ENCODE measurements at places on chromosomes 12 and 14. TPM values are rescaled to one million over a fixed set of nuclear protein-coding genes. Genes with fewer than 3 reads are reported as not detected.
A peak's percentile ranks its signal among the peaks of the same experiment; 100 is the strongest.

The RNASE3 gene
- not detected for total RNA-seq

The ESR2 gene
- 0.55 TPM for total RNA-seq

The GNPNAT1 gene
- total RNA-seq, result 10.1 TPM

The RHOJ gene
- total RNA-seq, result 22.9 TPM

The OR4K1 gene
- total RNA-seq, result not detected

The GPR132 gene
- total RNA-seq, result 6.9 TPM

The HOXC13 gene
- not detected for total RNA-seq

The PPP2R5C gene
- 148 TPM for total RNA-seq

The ZFYVE21 gene
- 52.7 TPM for total RNA-seq

The SLC10A1 gene
- total RNA-seq, result not detected

The SYCP3 gene
- 1.2 TPM for total RNA-seq

- H3K4me1 ChIP-seq, result no peaks in the 10 kb centered on the region
- no peak for DNase-seq
- no peak overlapping the region for H3K27ac ChIP-seq
- no peaks in the 10 kb centered on the region for H3K27me3 ChIP-seq
- no peak overlapping the region for H3K4me3 ChIP-seq
Observed at GRCh38 chr12:109707470-109707821, 6.2 kb upstream of the FAM222A start.

DNA sequence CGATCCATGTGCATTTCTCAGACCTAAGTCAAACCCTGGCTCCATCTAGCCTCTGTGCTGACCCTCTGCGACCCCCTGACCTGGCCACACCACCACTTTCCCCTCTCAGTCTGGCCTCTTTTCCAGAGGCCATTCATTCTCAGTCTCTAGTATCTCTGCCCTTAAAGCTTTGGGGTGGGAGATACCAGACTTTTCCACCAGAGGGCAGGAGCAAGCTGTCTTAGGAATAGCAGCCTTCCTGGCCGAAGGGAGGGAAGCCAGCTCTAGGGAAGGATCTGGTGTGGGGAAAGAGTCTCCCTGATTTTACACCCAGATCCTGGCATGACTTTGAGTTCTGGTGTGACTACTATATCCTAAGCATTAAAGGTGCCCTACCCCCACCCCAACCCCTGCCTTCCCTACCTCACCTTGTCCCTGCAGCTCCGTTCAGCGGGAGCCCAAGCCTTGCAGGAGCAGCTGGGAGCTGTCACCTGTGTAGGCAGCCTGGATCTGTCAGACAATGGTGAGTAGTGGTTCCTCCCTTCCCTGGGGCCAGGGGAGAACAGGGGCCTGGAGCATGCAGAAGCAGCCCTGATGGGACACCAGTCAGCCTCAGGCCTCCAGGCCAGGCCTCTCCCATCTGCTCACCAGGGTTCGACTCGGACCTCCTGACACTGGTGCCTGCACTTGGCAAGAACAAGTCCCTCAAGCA lies 6.6 kb downstream of the CARMIL3 start:
- no peaks in the 10 kb centered on the region for H3K36me3 ChIP-seq
- no peaks in the 10 kb centered on the region for H3K27me3 ChIP-seq
- no peak overlapping the region for H3K4me3 ChIP-seq

DNA sequence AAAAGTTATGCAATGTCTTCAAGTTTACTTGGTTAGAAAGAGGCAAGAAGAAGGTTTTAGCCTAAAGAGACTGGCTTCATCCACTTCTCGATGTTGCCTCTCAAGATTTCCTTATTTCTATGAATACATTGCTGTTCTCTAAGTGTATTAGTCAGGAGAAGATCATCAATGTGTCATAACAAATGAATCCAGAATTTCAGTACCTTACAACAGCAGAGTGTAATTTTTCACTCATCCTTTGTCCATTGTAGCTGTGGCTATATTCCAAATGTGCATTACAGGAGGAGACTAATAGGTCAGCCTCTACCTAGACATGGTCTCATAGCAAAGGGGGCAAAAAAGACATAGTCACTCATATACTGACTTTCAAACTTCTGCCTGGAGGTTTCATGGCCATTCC lies 579.1 kb downstream of the PRKD1 start:
- H3K27me3 ChIP-seq, result no peaks in the 10 kb centered on the region
- H3K36me3 ChIP-seq, result no peaks in the 10 kb centered on the region
- no peak overlapping the region for H3K4me3 ChIP-seq
- DNase-seq, result no peak
- H3K27ac ChIP-seq, result no peak overlapping the region

DNA sequence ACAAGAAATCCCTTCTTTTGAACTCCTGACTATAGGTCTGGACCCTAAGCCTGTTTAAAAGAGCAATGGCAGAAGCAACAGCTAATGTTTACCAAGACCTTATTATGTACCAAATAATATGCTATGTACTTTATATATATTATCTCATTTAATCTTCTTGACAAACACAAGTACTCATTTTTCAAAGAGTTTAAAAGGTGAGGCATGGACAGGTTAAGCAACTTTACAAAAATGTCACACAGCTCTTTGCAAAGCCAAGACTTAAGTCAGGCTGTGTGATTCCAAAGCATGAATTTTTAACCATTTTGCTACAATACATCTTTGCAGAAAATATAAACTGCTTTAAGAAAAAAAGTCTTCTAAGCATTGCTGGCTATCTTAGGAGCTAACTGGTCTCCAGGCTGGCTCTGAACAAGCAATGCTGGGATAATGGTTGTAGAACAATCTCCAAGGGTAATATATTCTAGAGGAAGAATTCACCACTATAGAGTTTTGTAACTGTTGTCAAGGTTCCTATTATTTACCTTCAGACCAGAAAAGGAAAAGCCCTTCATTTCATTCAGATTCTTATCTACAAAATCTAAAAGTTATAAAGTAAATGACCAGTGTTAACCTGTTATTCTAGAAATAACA lies 22.1 kb downstream of the SYNJ2BP start:
- H3K4me1 ChIP-seq, result no peaks in the 10 kb centered on the region
- no peaks in the 10 kb centered on the region for H3K36me3 ChIP-seq
- no peak overlapping the region for H3K27ac ChIP-seq
- no peaks in the 10 kb centered on the region for H3K27me3 ChIP-seq

- H3K4me1 ChIP-seq, result peaks cover 10% of the 10 kb centered on the region
- DNase-seq, result peak; percentile 75
- no peaks in the 10 kb centered on the region for H3K27me3 ChIP-seq
- H3K4me3 ChIP-seq, result no peak overlapping the region
Observed at GRCh38 chr12:27555925-27556778, 32.1 kb downstream of the PPFIBP1 start.

GRCh38 chr14:105087308-105087962 lies 22.2 kb upstream of the GPR132 start:
- no peak overlapping the region for H3K27ac ChIP-seq
- H3K4me1 ChIP-seq, result no peaks in the 10 kb centered on the region
- no peaks in the 10 kb centered on the region for H3K36me3 ChIP-seq
- H3K27me3 ChIP-seq, result no peaks in the 10 kb centered on the region

DNA sequence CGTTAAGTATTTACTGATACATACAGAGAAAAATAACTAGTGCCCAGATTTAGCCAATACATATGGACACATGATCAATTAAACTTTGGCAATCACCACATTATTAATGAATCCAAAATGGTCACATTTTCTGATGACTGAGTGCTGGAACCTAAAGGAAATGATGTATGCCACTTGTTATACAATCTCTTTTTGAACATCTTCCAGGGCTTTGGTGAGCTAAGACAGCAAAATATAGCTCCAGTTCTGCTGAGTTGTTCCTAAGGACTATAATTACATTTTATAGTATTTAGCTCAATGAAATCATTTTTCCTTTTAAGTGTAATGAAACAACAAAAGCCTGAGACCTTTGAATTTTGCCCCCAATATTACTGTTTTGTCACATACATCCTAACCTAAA lies 329.1 kb upstream of the ATP2B1 start:
- no peak for DNase-seq
- H3K36me3 ChIP-seq, result no peaks in the 10 kb centered on the region
- H3K27me3 ChIP-seq, result no peaks in the 10 kb centered on the region
- H3K4me3 ChIP-seq, result no peak overlapping the region
- no peak overlapping the region for H3K27ac ChIP-seq

GRCh38 chr12:109613649-109614455 lies 40.3 kb downstream of the MVK start:
- no peaks in the 10 kb centered on the region for H3K4me1 ChIP-seq
- no peaks in the 10 kb centered on the region for H3K27me3 ChIP-seq
- H3K36me3 ChIP-seq, result no peaks in the 10 kb centered on the region

DNA sequence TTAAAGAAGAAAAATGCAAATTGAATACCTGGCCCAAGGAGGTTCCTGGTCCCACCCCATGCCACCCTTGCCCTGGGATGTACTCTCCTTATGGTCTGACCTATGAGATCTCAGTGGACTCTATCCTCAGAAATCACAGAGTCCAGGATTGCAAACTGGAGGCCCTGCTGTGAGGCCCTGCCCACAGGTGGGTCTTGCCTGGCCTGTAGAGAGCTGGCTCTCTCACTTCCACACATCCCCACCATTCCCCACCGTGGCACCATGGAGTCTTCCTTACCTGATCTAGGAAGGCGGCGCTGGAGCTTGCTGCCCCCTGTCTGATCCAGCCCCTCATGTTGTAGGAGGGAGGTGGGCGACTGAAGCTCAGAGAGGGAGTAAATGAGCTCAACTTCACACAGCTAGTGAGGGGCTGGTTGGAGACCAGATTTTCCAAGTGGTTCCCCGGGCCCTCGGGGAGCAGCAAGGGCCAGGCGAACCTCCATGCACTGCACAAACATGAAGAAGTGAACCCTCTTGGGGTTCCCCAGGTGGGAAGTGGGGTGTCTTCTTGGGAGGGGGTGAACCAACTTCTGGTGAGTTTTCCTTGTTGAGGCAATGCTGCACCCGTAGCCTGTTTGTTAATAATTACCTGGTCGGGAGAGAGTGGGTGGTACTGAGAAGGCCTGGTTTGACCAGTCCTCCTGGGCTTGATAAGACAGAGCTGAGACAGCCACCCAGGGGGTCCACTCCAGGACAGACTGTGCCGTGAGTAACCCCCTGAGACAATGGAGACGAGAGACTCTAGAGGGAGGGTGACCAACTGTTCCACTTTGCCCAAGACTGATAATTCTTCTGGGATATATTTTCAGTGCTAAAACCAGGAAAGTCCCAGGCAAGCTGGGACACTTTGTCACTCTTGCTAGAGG lies at the start of gene SERPINA4:
Gene SERPINA4 (plus strand): TSS at position 692 of the 905 bp plus-strand sequence. CDS start 2,041 bp downstream, outside the sequence.
- no peaks in the 10 kb centered on the region for H3K27me3 ChIP-seq
- H3K4me3 ChIP-seq, result no peak within 1 kb of the TSS
- H3K36me3 ChIP-seq, result no peaks in the 10 kb centered on the region
- DNase-seq, result peak; percentile 40

DNA sequence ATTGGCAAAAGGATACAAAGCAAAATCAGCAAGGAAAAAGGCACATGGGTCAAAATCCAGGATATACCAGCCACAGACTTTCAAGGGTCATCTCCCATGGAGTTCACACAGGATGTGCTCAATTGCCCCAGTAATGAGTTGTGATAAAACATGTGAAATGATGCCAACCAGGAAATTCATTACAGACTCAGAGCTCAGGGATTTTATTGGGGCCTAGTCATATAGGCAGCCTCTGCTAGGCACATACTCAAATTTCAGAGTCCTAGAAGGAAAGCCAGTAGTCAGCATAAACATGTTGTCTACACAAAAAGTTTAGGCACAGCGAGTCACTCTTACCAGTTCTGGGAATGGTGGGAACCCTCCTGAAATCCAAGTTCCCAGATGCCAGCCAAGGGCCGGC lies 64.4 kb upstream of the OSBPL8 start:
- DNase-seq, result no peak
- H3K36me3 ChIP-seq, result no peaks in the 10 kb centered on the region
- no peak overlapping the region for H3K4me3 ChIP-seq
- H3K27ac ChIP-seq, result no peak overlapping the region
- H3K4me1 ChIP-seq, result no peaks in the 10 kb centered on the region

DNA sequence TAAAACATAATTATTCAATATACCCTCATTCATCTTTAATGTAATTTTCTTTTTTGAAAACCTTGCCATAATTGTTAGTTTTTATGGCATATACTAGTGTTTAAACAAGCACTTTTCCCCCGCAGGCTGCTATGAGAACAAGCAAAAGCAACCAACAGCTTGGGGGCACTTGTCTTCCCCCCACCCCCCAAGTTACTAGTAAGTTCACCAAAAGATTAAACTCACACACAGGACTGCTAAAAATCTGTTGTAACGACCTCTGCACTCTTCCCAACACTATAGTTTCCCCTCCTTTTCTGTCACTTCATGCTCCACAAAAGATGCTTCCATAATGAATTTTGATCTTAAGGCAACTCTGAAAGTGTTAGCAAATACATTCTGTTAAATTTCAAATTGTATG lies 474.9 kb upstream of the SOX5 start:
- H3K27me3 ChIP-seq, result no peaks in the 10 kb centered on the region
- DNase-seq, result no peak
- H3K4me3 ChIP-seq, result no peak overlapping the region
- no peak overlapping the region for H3K27ac ChIP-seq

DNA sequence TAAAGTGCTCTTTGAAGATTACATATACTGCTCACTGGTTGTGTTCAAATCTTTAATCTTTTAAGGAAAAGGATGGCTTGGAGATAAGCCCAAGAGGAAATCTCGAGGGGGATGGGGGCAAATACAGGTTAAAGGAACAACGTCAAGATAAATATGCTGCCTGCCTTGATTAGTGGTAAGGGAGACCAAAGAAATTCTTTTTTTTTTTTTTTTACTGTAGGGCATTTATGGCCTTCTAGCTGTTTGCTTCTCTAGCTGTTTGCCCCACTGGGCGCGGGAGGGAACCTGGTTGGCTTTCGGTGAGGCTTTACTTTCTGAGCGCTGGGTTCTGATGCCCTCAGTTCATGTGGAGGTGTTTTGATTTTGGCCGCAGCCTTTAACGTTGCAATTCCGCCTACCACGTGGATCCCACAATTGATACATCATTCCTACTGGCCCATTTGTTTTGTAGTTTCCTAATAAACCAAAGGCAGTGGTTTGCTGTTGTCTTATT lies 5.7 kb downstream of the CCND2 start:
- H3K4me1 ChIP-seq, result peaks cover 8% of the 10 kb centered on the region
- DNase-seq, result no peak
- no peaks in the 10 kb centered on the region for H3K27me3 ChIP-seq
- H3K36me3 ChIP-seq, result peaks cover 4% of the 10 kb centered on the region
- no peak overlapping the region for H3K27ac ChIP-seq

DNA sequence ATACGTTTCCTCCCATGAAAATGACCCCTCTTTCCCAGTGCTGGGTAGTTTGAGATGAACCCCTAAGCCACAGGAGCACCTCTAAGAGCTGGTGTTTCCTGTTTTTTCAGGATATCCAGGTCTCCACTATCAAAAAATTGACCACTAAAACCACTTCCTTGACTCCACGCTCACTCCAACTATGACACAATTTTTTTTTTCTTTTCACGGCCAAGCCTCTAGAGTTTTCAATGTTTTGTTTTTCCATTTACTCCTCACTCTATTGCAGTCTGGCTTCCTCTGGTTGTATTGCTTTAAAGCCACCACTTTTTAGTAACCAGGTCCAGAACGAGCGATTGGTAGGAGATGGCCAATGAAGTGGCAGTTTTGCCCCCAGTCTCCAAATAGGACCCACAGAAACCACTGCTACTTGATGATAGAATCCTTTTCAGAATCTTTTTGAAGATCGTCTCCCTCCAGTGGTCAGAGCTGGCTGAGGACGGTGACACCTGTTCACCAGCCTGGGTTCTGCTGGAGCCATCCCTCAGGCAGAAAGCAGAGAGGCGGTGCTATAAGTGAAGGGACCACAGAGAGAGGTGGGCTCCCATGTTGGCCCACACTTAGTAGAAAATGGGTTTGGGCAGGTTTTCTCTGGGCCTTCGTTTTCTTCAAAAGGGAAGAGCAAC lies 454.4 kb downstream of the VRK1 start:
- no peak for DNase-seq
- no peaks in the 10 kb centered on the region for H3K4me1 ChIP-seq
- no peaks in the 10 kb centered on the region for H3K36me3 ChIP-seq
- H3K27ac ChIP-seq, result no peak overlapping the region
- no peak overlapping the region for H3K4me3 ChIP-seq

All from lung (tissue), 17 donors.